Stimulated activated CD4-positive, alpha-beta T cell treated with anti-CD3 and anti-CD28 coated beads, Interleukin-4, amount 100 ng/mL, for 4 hours (primary cell): ENCODE measurements at places on chromosomes 1 and 21.

DNA sequence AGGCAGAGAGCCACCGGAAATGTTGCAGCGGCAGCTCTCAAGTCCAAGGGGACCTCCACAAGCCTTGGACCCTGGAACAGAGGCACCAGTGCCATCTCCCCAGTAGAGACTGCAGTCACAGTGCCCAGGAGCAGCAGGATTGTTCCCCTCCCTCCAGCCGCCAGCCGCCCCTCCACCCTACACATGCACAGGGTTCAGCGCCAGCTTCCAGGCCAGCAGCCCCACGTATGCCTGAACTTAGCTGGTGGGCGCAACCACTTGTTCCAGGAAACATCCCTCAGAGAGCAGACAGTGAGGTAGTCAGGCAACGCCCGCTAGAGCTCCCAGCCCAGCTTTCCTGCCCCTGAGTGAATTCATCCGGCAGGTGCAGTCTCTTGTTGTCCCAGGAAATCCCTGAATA, 1098.1 kb upstream of the NCAM2 start:
- no peak for DNase-seq

GRCh38 chr1:49576327-49576901, 447.3 kb downstream of the AGBL4 start:
- no peak for DNase-seq

- no peak for DNase-seq
Observed at GRCh38 chr1:12153181-12153785, 13.5 kb upstream of the TNFRSF1B start.

DNA sequence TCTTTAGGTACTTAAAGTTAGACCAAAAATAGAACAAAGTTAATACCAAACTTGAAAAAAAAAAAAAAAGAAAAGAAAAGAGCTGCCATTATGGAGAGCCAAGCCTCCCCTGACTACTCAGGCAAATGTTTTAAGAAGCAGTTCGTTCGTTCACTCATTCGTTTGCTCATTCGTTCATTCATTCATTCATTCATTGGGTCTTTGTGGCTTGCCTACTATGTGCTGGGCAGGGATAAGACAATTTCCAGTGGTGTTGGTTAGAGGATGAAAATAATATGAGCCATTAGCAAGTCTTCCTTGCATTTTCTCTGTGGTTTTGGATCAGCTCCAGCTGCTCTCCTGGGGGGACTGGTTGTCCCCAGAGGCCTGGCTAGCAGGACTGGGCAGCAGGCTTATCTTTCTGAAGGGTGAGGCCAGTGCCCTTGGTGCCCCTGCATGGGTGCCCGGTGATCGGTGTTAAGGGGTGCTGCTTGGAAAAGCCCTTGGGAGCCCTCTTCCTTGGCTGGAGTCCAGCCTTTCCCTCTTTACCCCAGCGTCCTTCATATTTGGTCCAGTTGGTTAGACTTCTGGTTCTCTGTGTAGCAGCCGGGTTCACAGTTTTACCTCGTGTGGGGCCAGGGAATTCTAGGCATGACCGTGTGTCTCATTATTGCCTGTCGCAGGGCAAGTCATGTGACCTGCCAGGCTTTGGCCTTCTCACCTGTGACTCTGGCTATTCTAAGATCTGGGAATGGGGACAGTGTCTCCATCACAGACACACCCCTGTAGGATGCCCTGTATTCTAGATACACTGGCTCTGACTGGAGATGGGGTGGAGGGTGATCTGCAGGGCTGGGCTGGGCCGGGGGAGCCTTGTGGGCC, 32.8 kb downstream of the LHX4 start:
- no peak for DNase-seq

- DNase-seq: no peak
Observed at GRCh38 chr1:182388392-182389134, 3.0 kb downstream of the GLUL start.

DNA sequence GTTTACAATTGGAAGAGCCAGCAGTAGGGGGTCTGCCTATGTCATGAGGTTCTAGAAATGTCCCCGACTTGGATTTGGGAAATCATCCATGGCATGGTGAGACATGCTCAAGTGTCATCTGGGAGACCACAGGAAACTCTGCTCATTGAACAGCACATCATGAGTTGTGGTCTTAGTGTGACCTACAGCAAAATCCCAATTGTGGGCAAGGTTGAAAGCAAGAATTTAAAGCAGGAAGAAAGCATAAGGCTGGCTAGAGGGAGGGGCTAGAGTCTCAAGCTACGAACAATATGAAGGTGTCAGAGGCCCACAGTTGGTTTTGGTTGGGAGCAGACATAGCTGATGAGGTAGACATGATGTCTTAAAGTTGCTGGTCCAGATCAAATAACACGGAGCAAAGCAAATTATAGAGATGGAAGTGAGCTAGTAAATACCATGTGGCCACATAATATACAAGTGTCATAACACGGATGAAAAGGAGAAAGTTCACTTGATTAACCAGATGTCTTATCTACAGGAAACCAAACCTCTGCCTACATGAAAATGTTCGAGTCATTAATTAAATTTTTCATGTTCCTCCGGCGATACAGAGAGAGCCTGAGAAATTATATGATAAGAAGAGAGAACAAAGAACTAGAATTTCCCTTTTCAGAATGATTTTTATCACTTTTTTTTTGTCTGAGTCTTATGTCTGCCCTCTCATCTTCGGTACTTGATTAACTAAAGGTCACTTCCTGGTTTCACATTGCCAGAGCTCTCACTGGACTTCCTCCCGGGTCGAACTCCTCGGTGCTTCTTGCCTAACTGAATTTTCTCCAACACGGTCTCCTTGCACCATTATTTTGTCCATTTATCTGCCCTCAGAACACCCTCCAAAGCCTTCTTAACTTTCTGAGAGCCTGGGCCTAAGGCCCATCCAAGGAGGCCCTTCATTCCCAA, 67.5 kb upstream of the DUSP10 start:
- no peak for DNase-seq
